ENCODE measurements at places on chromosomes 13 and 19.

DNA sequence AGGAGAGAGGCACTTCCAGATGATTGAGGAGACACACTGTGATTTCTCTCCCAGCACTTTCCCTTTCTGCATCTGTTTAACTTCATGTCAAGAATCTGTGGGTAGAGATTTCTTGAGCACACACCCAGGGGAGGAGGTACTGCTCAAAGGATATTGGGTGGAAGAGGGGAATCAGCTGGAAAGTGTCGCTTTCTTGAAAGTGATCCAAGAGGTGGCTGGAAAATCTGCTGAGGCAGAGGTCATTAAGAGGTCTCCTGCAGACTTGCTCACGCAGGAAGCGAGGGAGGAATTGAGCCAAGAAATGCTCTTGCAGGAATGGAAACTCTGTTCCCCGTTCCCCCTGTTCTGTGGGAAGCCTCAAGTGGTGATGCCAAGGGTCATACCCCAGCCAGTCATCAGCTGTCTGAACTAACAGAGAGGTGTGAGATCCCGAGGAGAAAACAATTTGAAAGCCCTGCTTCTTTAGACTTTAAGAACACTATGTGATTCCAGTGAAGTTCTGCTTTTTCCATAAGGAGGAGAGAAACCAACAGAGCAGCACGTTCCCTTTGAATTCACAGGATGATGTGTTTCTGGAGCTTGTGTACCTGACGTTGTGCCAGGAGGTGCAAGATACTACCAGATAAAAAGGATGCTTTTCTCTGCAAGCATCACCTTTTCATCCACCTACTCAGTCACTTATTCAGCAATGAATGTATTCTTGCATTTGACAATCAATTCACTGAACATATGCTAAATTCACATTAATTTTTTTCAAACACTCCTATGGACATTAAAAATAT, 163.4 kb upstream of the GPR12 start:
- DNase-seq = no peak

DNA sequence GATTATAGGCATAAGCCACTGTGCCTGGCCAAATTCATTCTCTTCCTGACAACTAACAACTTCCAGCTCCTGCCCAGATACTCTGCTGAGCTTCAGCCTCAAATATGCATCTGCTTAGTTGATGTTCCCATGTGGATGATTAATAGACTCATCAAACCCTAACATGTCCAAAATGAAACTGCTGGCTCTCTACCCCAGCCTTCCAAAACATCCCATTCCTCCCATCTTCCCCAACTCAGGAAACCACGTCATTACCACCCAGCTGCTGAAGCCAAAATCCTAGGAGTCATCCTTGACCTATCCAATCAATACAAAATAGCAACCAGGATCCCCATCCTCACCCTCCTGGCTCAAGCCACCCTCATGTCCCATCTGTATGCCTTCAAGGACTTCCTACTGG, 20.9 kb downstream of the POU2F2 start:
- no peak for DNase-seq

DNA sequence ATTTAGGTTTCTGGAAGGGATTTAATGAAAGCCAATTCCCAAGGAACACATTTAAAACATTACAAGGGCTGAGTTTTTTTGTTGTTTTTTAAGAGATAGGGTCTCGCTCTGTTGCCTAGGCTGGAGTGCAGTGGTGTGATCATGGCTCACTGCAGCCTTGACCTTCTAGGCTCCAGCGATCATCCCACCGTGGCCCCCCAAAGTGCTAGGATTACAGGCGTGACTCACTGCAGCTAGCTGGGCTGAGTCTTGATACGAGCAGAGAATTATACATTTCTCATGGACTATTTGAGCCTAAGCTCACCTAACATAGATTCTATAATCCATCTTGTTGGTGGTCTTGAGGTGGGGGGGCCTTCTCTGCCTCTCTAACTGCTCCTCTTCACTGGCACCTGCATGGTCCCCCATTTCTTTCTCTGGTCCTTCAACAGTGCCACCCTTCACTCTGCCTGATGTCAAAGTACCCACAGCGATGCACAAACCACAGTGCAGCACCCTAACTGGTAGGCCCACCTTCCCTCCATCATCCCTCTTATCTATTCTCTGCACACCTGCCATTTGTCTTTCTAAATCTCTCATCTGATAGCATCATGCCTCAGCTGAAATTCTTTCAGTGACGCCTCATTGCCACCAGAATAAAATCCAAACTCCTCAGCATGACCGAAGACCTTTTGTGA, 37.4 kb downstream of the DOCK9 start:
- DNase-seq = no peak

GRCh38 chr13:53017433-53017970, 11.1 kb upstream of the OLFM4 start:
- no peak for DNase-seq

DNA sequence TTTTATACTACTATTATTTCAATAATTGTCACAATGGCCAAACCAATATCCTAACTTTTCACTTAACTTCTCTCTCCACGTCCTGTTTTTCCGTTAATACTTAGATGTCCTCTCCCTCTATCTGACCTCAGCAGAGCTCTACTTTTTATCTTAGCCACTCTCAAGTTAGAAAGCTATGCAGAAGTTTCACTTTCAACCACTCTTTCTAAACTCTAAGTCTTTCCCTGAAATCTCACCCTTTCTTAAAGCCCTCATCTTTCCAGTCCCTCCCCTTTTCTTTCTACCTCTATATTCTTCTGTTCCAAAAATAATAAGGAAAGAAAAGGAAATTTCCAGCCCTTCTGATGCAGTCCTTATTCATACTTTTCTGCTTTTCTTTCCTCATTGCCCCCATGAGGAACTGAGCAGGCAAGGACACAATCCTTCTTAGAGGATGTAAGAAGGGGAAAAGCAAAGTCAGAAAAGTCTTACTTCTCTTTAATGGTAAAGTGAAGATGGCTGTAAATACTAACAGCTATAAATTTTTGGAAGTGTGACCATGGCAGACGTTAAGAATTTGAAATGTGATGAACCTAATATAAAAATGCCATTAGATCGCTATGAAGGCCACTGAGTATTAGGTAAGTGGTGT, 23.0 kb downstream of the FAM216B start:
- no peak for DNase-seq

DNA sequence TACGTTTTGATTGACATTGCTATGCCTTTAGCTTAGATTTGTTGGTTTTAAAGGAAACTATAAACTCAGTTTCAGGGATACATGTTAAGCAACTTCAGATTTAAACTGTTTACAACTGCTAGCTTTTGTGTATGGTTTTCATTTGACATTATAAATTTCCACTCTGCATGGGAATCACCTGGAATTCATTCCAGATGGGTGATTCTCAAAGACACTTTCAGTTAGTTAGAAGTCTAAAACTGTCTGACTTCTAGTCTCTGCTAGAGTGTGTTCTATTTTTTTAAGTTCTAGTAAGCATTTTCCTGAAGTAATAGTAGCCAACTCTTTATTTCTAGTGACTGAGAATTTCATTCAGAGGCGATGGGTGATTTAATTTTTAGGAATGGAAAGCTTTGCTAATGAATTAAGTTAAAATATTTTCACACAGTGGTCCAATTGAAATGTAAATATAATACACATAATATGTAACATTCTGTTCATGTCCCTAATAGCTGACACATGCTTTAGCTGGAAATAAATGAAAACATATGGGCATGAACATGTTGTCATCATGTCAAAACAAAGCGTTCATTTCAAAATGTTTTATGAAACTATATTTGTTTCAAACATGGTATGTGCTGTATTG, 58.3 kb upstream of the CSNK1A1L start:
- DNase-seq = no peak

GRCh38 chr19:1608359-1609102, 3.3 kb upstream of the UQCR11 start:
- DNase-seq = no peak

GRCh38 chr19:17311455-17312188, 2.3 kb downstream of the DDA1 start:
- no peak for DNase-seq

DNA sequence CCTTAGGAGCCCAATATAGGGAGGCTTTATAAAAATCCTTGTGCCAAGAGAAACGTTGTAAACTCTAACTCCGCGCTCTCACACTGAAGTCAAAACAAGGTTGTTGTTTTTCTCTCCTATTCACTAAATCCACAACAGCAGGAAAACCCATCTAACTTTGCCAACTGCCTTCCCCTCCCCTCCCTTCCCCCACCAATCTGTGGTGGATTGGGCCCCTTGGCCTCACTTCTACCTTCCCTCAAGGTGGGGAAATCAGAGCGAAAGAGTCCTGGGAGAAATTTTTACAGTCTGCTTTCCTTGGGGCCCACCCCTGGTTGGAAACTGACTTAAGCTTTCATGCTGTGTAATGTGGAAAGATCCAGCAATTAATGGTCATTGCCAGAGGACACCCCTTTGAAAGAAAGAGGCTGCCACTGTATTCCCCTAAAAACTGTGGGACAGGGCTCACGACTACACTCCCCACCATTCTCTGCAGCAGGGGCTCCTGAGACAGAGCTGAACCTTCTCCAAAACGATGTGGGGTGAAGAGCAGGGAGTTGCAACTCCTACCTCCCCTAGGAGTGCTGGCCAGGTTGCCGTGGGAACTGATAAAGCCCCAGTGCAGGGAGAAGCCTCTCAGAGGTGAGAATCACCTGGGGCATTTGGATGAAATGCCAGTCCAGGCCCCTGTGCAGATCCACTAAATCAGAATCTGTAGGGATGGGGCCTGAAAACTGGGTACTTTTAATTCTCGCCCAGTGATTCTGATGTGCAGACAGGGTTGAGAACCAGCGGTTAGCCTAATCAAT, 1.1 kb downstream of the DHRS12 start:
- DNase-seq = no peak

GRCh38 chr13:94272038-94272437, 207.4 kb downstream of the DCT start:
- DNase-seq = no peak

GRCh38 chr13:48386816-48387215, 26.1 kb downstream of the LPAR6 start:
- DNase-seq = no peak

GRCh38 chr19:29323021-29323430, 110.1 kb upstream of the UQCRFS1 start:
- no peak for DNase-seq

DNA sequence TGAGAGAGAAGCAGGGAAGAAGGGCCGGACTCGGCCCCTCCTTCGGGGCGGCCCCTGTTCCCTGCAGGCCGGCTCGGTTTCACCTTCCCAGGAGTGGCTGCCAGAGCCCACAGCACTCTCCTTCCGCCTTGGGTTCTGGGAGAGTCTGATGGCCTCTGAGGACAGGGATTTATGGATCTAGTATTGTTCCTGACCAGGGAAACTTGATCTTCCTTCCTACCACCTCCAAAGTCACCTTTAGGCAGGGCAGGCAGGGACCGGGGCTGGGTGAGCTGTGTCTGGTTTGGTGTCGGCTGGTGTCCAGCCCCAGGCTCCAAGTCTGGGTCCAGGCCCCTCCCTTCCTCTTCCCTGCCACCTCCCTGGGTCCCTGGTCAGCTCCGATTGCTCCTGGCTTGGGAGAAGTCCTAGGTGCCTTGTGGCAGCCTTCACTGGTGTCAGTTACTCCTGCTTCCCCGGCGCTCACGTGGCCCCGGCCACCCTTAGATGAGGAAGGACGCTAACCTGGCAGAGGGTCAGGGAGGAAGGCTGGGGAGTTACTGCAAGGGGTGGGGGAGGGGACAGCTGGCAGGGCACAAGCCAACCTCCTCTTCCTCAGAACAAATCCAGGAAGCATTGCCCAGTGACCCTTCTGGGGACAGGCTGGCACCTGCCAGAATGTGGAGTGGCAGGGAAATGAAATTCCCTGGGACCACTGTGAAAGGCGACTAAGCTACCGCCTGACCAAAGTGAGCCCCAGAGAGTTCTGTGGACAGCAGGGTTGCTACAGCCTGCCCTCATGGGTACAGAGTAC, 18.8 kb downstream of the RFX1 start:
- no peak for DNase-seq

GRCh38 chr19:33815380-33816340, 19.0 kb downstream of the KCTD15 start:
- DNase-seq = no peak

DNA sequence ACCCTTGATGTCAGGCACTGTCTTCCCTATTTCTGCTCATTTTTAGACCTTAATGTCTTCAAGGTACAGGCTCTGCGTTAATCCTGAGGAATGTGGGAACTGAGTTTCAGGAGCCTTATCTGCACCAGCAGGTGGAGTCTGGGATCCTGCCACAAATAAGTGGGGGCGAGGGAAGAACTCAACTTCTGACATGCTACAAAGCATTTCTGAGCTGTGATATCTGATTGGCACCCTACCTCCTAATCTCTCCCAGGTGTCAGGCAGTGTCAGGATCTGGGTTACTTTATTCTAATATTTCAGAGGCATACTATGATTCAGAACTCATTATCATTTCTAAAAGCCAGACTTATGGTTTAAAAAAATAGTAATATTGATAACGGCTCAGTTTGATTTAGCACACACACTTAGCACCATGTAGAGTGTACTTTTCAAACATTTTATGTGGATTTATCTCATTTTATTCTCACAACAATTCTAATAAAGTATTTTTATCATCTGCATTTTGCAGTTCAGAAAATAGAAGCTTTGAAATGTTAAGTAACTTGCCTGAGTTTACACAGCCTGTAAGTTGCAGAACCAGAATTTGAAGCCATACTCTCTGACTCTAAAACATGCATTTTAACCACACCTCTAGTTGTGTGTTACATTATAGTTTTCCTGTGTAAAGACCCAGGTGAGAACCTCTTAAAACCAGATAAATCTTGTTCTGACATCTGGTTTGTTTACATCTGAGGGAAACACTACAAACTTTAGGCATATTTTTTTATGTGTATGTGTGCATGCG, 358.6 kb downstream of the TDRD3 start:
- DNase-seq = no peak

- no peak for DNase-seq
Measured at GRCh38 chr13:49690133-49690994, 922 bp downstream of the EBPL start.

DNA sequence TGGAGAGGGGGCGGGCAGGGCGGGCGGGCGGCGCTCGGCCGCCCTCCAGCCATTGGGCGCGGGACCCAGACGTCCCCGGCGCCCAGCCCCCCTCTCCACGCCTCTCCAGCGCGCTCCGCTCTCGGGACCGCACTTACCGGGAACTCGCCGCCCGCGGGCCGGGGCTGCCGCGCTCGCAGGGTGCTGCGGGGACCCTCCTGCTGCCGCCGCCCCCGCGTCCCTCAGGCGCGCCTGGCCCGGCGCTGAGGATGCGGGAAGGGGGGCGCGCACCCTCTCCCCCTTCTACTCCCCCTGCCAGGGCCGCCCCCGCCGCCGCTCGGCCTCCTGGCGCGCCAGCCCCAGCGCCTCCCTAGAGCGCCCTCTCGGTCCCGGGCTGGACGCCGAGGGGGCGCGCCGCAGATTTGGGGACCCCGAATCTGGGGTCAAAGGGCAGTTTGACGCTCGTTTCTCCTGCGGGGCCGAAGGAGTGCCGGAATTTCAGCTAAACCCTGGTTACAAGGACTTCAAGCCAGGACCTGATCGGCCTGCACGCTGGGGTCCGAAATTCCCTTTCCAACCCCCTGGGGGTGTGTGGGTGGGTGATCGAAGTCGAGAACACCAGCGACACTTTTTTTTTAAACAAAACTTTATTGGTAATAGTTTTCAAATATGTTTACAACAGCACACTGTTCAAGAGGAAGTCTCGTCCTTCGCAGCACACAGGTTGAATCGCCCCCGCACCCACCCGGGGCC, 696 bp upstream of the SAMD1 start:
- DNase-seq = no peak

- DNase-seq = no peak
Measured at GRCh38 chr19:7099597-7099921, 30.1 kb downstream of the ZNF557 start.

All from NCI-H1436 treated with DMSO at 0.1 percent for 48 hours (cell line).